ENCODE measurements at places on chromosomes 6 and 20. TPM values are rescaled to one million over a fixed set of nuclear protein-coding genes. Genes with fewer than 3 reads are reported as not detected.

DNA sequence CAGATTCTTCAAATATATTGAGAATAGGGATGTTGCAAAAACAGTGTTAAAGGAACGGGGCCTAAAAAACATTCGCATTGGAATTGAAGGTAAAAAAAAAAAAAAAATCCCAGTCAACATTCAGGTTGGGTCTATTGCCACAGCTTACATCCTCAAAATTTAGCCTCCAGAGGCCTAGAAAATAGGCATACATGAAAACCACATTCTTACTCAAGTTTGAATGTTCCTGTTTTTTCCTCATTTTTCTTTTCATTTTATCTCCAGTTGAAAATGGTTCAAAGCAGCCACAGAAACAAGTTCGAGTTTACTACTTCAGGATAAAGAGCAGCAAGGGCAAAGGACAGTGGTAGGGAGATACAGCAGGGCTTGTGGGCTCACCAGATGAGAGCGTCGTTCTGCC is 41.9 kb downstream of the KCTD20 start:
- DNase-seq: no peak
- H3K27me3 ChIP-seq: no peaks in the 10 kb centered on the region
- peaks cover 86% of the 10 kb centered on the region for H3K36me3 ChIP-seq
- no peak overlapping the region for H3K27ac ChIP-seq
- H3K4me1 ChIP-seq: peaks cover 7% of the 10 kb centered on the region
- H3K4me3 ChIP-seq: no peak overlapping the region

DNA sequence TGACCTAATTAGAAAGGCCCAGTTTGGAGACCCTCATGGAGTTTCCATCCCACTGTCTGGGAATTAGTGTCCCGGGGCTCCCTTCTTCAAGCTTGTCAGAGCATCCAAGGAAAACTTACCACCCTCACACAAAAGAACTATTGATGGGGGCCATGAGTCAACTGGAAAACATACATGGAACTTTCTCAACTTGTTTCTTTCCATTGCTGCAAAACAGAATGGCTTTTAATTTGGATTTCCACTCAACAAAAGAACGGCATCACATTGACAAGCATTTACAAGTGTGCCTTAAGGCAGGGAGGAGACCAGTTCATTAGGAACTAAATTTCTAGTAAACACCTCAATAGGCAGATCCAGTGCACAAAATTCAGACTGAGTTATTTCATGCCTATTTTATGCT is 289.1 kb upstream of the PREP start:
- H3K27ac ChIP-seq: no peak overlapping the region
- no peaks in the 10 kb centered on the region for H3K4me1 ChIP-seq
- H3K27me3 ChIP-seq: no peaks in the 10 kb centered on the region
- H3K4me3 ChIP-seq: no peak overlapping the region

The GRIK2 gene
- not detected for total RNA-seq

GRCh38 chr6:63862486-63863198 is 227.0 kb downstream of the PHF3 start:
- DNase-seq: no peak
- H3K4me1 ChIP-seq: no peaks in the 10 kb centered on the region
- no peaks in the 10 kb centered on the region for H3K36me3 ChIP-seq
- H3K27ac ChIP-seq: no peak overlapping the region

DNA sequence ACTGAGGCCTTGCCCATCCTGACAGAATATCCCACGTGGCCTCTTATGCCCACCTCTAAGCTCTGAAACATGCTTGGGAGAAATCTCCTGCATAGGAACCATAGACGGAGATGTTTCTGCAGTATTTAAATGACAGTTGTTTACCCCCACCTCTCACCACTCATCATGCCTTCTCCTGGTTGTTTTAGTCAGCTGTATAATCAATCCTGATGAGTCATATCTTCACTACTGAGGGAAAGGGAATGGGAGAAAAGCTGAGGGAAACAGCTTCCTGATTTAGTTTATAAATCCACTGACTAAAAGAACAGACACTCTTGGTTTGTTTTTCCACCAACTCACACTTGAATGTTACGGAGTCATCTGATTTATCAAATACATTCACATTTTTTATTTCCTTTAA is 113.2 kb upstream of the TENT5A start:
- H3K36me3 ChIP-seq: no peaks in the 10 kb centered on the region
- H3K27ac ChIP-seq: no peak overlapping the region
- H3K27me3 ChIP-seq: no peaks in the 10 kb centered on the region

DNA sequence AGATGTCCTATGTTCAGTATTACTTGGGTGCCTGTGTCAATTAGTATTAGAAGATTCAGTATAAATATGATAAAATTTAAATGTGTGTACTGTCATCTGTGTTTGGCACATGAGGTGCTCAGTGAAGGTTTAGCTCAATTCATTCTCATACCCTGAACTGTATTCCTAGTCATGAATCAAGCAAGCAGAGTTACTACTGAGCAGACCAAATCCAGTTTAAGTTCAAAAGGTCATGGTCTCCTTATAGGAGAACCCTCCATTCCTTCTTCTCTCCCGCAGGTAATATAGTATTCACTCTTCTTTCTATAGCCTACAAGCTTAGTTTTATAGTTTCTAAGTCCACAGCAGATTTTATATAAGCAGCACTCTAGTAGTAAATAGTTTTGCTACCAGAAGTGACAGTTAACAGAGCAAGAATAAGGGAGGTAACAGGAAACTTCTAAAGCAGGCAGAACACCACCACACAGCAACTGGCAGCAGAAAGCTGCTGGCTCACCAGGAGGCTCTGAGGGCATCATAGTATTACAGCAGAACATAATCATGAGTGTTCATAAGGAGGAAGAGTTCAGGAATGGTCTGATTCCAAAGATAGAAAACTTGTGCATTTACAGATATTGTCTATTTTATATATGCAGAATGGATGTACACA is 133.2 kb downstream of the SLC16A10 start:
- DNase-seq: no peak
- H3K4me3 ChIP-seq: no peak overlapping the region
- H3K27ac ChIP-seq: no peak overlapping the region
- H3K27me3 ChIP-seq: no peaks in the 10 kb centered on the region
- H3K4me1 ChIP-seq: no peaks in the 10 kb centered on the region

The TUBB1 gene
- total RNA-seq: 0.55 TPM

DNA sequence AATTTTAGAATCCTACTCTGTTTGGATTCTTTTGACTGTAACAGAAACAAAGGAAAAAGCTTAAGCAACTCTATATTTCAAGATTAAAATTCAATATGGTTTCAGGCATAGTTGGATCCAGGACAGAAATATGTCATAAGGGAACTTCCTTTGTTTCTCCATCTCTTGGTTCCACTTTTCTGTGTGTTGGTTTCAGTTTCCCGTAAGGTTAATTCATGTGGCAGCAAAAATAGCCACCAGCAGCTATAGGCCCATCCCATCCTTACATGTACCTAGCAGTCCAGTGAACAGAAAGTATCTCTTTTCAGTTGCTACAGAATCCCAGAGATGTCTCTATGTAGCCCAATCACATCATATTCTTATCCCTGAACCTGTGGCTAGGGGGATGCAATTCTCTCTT is 8.8 kb upstream of the FAM8A1 start:
- no peaks in the 10 kb centered on the region for H3K4me1 ChIP-seq
- no peaks in the 10 kb centered on the region for H3K36me3 ChIP-seq
- H3K27ac ChIP-seq: no peak overlapping the region
- H3K4me3 ChIP-seq: no peak overlapping the region
- no peak for DNase-seq

GRCh38 chr6:107447663-107448216 is 11.6 kb downstream of the PDSS2 start:
- DNase-seq: no peak
- no peak overlapping the region for H3K27ac ChIP-seq
- peaks cover 5% of the 10 kb centered on the region for H3K36me3 ChIP-seq
- H3K4me1 ChIP-seq: no peaks in the 10 kb centered on the region
- no peak overlapping the region for H3K4me3 ChIP-seq
- H3K27me3 ChIP-seq: no peaks in the 10 kb centered on the region

The MCM9 gene
- 0.29 TPM for total RNA-seq

- H3K4me1 ChIP-seq: no peaks in the 10 kb centered on the region
- H3K27me3 ChIP-seq: no peaks in the 10 kb centered on the region
- H3K36me3 ChIP-seq: no peaks in the 10 kb centered on the region
- H3K4me3 ChIP-seq: no peak overlapping the region
These were observed 125.2 kb upstream of the PMEPA1 start for GRCh38 chr20:57835074-57835452.

The COL9A3 gene
- total RNA-seq: 2.3 TPM

DNA sequence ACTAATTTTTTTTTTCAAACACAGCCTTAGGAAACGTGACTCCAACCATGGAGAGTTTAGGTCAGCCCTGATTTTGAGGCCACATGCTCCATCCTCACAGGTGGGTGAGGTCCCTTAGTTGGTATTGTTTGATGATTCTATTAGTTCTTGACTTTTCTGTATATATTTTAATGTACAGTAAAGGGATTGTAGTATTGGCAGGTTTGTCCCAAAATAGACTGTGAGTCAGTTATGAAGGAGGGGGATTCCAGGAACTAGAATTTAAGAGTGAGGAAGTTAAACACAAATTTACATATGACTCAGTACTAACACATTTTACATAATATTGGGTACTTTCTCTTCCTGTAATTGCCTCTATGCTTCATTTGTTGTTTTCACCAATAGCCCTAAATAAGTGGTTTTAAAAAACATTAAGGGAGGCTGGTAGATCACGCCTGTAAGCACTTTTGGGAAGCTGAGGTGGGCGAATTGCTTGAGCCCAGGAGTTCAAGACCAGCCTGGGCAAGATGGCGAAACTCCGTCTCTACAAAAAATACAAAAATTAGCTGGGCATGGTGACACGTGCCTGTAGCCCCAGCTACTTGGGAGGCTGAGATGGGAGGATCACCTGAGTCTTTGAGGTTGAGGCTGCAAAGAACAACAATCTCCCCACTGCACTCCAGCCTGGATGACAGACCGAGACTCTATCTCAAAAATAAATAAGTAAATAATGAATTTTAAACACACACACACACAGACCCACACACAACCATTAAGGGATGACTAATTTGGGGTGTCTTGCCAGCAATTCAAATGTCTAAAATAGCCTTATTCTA is 81.8 kb downstream of the SGK1 start:
- peaks cover 15% of the 10 kb centered on the region for H3K4me1 ChIP-seq
- no peak overlapping the region for H3K27ac ChIP-seq
- no peaks in the 10 kb centered on the region for H3K36me3 ChIP-seq
- no peaks in the 10 kb centered on the region for H3K27me3 ChIP-seq
- DNase-seq: no peak

The BPIFB1 gene
- 58.9 TPM for total RNA-seq

The RNF182 gene
- total RNA-seq: not detected

GRCh38 chr20:59055302-59055701 is 12.7 kb upstream of the PRELID3B start:
- H3K4me3 ChIP-seq: no peak overlapping the region
- no peak overlapping the region for H3K27ac ChIP-seq
- no peaks in the 10 kb centered on the region for H3K36me3 ChIP-seq
- no peak for DNase-seq
- peaks cover 19% of the 10 kb centered on the region for H3K27me3 ChIP-seq
